ENCODE measurements at places on chromosomes 7 and 10. TPM values are rescaled to one million over a fixed set of nuclear protein-coding genes. Genes with fewer than 3 reads are reported as not detected.

EZH2 gene
- total RNA-seq, result 1.2 TPM

RHOBTB1 gene
- total RNA-seq, result 67.5 TPM

SLC13A1 gene
- total RNA-seq, result not detected

AMPH gene
- 0.51 TPM for total RNA-seq

HOXA2 gene
- 1.8 TPM for total RNA-seq

NXPH1 gene
- total RNA-seq, result not detected

- DNase-seq, result no peak
Observed at GRCh38 chr7:132758986-132759385, 182.7 kb upstream of the PLXNA4 start.

- no peak for DNase-seq
Observed at GRCh38 chr7:150398965-150399320, 19.8 kb downstream of the ZNF775 start.

GRCh38 chr7:71710442-71710841 lies 578.5 kb downstream of the GALNT17 start:
- DNase-seq, result no peak

DNA sequence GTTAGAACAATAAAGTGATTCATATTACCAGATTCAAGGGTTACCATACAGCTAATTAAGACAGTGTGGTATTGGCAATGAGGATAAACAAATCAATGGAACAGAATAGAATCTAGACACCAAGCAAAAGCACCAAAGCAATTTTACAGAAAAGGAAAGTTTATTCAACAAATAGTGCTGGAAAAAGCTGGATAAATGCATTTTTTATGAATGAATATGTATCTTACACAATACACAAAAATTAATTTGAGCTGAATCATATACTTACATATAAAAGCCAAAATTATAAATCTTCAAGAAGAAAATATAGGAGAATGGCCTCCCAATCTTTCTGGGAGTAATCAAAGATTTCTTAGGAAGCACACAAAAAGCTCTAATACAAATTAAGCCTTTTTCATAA lies 220.4 kb upstream of the PTN start:
- DNase-seq, result no peak

DNA sequence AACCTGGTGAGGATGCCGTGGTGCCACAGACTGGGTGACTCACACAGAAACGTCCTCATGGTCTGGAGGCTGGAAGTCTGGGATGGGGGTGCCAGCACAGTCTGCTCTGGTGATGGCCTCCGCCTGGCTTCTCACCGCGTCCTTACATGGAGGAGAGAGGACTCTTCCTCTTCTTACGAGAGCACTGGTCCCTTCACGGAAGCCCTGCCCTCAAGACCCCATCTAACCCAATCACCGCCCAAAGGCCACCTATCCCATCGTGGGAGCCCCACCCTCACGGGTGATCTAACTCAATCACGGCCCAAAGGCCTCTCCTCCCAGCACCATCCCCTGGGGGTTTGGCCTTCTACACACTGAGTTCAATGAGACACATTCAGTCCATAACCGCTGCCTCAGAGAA lies 137.7 kb downstream of the PTPRN2 start:
- DNase-seq, result no peak

DNA sequence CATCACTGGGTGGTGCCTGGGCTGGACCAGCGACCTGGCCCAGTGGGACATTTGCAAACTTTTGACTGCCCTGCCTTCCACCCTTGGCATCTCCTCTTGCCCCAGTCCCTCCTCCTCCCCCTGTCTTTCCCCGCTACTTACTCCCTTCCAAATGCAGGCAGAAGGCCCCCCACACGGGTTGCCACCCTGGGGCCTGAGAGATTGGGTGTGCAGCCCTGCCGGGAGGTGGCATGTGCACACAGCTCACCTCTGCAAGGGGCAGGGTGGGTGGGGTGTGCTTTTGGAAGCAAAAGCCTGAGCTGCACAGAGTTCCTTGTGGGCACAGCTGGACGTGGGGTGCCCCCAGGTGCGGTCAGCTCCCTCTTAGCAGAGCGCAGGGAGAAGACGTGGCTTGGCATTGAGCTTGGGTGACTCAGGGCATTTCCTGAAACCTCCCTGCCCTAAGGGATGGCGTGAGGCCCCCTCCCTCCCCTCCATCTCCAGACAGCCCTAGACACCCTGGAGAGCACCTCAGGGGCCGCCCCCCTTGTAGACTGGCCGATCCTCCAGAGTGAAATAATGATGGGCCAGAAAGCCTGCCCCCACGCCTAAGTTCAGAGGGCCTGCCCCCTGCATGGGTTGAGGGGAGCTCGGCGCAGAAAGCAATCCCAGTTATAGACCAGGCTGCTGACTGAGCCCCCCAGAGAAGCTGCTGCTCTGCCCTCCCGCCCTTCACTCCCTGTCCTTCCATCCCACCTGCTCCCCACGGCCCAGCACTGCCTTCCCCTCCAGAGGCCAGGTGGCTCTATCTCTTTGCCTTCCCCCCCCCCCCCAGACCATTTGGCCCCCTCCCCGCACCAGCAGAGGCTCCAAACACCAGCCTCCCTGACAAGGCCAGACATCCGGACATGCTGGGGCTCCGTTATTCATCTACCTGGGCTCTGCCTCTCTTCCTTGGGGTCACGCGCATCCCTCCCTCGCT lies 2.3 kb upstream of the SHH start:
- DNase-seq, result no peak

DNA sequence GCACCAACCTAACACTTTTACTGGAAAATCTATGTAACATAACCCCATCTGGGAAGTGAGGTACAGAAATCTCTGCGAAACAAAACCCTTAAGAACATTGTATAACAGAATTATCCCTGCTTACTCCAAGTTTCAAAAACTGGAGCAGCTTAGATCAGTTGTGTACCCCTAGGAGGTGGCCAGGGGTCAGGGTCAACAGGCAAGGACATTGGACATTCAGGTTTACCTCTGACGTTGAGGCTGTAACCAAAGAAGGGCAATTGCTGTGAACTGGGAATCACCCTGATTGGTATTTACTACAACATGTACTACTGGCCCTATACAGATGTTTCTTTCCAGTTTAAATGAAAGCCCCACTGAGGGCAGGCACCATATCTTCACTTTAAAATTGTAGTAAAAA lies 13.1 kb downstream of the SFXN3 start:
- no peak for DNase-seq

GRCh38 chr7:46072722-46073121 lies 151.7 kb upstream of the IGFBP3 start:
- DNase-seq, result no peak

GRCh38 chr10:101840102-101840684 lies 3.4 kb downstream of the KCNIP2 start:
- DNase-seq, result no peak
